Stimulated activated CD4-positive, alpha-beta T cell treated with anti-CD3 and anti-CD28 coated beads, Interleukin-2, amount 100 ng/mL, for 4 hours (primary cell): ENCODE measurements at places on chromosomes 2 and 18.

GRCh38 chr2:197803033-197803444 lies 1.4 kb upstream of the PLCL1 start:
- DNase-seq, result no peak

DNA sequence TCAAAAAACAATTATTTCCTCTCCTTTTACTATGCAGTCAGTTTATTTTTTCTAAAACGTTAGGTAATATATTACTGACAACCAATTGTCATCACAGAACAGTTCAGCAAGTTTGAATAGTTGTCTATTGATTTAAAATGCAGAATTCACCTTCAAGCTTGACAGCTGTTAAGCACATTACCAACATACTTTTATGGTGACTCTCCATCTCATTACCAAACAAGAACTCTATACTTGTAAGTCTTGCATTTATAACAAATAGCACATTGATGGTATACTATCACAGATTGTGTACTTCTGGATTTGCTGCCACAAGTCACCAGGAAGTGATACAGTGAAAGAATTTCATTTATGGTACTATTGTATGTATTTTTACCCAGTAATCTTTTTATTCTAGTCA lies 99.4 kb upstream of the PPP1CB start:
- DNase-seq, result no peak

- DNase-seq, result no peak
These were observed 2.3 kb upstream of the GTF3C3 start for GRCh38 chr2:196801674-196802261.

DNA sequence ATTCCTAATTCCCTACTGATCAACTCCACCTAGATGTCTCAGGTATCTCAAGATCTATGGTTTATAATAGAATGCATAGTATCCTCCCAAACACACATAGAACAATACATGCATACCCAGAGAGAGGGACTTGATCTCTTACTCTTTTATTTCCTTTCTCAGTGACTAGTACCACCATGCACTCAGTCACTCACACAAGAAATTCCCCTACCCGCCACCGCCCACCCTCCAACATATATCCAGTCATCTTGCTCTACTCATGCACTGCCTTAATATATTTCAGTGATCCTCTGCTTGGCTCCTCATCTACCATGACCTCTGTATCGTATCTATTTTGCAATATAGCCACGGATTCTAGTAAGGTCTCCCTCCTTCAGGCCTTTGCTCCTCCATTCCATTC lies 996.9 kb downstream of the LRP1B start:
- no peak for DNase-seq

GRCh38 chr2:26421961-26422360 lies 20.2 kb downstream of the DRC1 start:
- no peak for DNase-seq

- no peak for DNase-seq
These were observed 28.7 kb downstream of the LBH start for GRCh38 chr2:30259827-30260679.

GRCh38 chr2:27494944-27495554 lies at the start of gene FNDC4:
Gene FNDC4, minus strand, starts transcription at chr2:27495200. Its CDS starts 521 bp downstream, at chr2:27494679.
- no peak for DNase-seq

GRCh38 chr2:215773728-215774127 lies 239.6 kb downstream of the MREG start:
- no peak for DNase-seq

- DNase-seq, result peak; percentile 42
These were observed 3.1 kb downstream of the BCL11A start for GRCh38 chr2:60550178-60550983.

GRCh38 chr2:236954641-236955040 lies 131.0 kb upstream of the COPS8 start:
- no peak for DNase-seq

DNA sequence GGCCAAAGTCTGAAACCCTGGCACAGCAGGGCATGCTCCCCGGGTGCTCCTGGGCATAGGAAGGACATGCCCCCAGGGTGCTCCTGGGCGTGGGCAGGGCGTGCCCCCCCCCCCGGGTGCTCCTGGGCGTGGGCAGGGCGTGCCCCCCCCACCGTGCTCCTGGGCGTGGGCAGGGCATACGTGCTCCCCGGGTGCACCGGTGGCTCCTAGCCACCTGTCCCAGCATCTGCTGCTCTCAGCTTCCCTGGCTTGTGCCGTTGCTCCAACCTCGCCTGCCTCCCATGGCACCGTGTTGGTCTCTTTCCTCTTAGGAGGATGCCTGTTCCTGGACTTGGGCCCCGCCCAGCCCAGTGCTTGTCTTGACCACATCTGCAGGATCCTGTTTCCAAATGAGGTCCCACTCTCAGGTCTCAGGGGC lies 95.6 kb upstream of the CTDP1 start:
- no peak for DNase-seq

DNA sequence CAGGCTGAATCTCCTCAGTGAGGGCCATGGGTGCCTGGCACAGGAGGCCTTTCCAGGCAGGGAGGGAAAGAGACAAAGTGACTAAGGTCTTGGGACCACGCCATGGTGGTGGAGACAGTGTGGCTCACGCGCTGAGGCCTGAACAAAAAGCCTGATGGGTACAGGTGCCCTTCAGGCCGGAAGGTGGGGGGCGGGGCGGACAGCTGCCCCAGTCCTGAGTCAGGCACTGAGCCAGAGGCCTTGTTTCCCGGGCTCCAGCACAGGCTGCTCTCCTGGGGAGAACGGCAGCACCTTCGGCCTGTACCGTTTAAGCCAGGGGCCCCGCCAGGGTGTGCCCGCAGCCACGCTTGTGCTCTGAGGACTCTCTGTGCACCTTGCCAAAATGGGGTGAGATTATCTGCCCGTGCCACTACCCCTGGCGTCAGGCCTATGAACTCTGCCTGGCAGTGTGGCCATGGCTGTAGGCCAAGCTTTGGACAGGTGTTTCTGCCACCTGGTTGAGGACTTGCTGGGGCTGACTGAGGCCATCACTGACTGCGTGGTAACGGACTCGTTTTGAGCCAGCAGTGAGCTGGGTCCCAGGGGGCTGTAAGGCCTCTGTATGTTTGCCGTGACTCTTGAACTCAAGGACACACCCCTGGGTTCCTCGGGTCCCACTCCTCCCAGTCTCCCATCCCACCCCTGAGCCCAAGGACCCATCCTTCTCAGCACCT lies 31.7 kb upstream of the DNMT3A start:
- no peak for DNase-seq

- DNase-seq, result no peak
These were observed 21.7 kb downstream of the NR4A2 start for GRCh38 chr2:156310773-156311172.

DNA sequence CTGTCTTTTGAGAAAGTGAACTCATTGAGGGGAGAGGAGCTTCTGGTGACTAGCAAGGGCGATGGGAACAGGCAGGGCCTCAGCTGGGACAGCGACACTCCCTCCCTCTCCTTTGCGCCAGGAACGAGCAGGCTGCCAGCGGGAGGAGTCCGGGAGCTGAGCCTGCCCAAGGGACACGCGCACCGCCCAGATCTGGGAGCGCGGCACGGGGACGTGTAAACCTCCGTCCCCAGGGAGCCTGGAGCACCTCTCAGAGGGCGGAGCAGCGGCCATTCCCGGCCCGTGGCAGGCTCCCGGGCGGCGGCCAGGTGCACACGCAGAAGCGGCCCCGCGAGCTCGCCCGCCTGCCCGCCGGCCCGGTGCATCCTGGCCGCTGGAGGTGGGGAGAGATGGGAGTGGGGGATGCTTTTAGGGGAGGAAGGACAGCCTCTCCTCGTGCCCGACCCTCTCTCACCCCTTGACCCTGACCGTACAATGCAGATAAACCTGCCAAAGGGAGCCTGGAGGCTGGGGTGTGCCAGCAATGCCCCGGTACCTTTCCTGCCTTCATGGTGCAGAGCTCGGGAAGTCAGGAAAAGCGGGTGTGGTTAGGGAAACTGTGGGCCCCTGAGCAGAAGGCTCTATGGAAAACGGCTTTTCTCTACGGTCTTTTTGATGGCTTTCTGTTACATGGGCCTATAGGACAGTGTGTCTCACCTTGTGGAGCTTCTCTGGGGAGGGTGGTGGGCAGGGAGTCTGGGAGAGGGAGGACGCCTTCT lies 2.2 kb downstream of the AQP4 start:
- no peak for DNase-seq

- DNase-seq, result no peak
These were observed 85.3 kb downstream of the ZNF407 start for GRCh38 chr18:74682991-74683297.

GRCh38 chr18:45774065-45774521 lies 50.1 kb downstream of the SLC14A1 start:
- DNase-seq, result no peak

DNA sequence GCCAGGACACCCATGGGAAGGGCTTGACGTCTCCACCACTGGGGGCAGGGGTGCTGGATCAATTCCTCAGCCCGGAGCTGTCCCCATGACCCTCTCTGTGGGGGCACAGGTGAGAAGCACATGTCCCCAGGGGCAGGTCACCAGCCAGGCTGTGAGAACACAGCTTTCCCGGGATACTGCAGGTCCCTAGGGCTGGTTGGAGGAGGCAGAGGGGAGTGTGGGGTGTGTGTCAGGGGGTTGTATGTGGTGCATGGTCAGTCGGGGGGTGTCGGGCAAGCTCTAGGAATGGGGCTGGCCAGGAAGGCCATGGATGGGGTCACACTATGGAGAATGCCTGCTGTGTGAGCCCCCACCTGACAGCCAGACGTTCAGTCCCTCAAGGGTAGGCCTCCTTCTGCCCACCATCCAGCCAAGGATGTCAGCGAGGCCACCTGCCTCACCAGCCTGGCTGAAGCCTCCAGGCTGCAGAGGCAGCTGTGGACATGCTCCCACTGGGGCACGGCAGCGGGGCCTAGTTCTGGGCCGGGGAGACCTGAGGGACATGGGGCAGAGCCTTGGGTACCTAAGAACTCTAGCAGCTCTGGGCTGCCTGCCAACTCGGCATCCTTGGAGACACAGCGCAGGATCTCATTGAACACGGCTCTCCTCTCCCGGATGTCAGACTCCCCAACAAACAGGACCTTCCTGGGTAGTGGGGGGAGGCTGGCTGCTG lies 10.3 kb downstream of the HS1BP3 start:
- DNase-seq, result no peak

GRCh38 chr2:112793449-112793978 lies 9.2 kb upstream of the IL1A start:
- no peak for DNase-seq

- DNase-seq, result peak; percentile 6
These were observed 640 bp downstream of the ROCK2 start for GRCh38 chr2:11343650-11344341.

DNA sequence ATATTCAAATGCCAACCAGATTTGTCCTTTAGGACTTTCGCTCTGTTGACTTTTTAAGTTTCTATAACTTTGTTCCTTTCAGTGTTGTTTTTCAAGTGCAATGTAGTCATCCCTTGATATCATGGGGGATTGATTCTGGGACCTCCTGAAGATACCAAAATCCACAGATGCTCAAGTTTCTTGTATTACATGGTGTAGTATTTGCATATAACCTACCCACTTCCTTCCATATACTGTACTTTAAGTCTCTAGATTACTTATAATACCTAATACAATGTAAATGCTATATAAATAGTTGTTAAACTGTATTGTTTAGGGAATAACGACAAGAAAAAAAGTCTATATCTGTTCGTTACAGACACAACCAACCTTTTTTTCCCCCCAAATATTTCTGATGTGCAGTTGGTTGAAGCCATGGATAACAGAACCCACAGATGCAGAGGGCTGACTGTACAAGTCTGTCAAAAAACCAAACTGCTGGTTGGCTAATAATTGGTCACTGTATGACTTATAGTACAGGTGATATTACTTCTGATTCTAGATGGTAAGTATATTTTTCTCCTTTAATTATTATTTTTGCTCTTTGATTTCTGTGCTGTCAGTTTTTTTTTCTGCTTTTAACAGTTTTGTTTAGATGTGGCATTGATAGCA lies 201.7 kb upstream of the STON1 start:
- no peak for DNase-seq

- no peak for DNase-seq
These were observed 116.6 kb upstream of the PELI1 start for GRCh38 chr2:64260817-64261216.

GRCh38 chr2:20642055-20642971 lies 8.6 kb downstream of the HS1BP3 start:
- peak; percentile 50 for DNase-seq

GRCh38 chr2:159262904-159263303 lies 23.6 kb downstream of the WDSUB1 start:
- DNase-seq, result no peak

DNA sequence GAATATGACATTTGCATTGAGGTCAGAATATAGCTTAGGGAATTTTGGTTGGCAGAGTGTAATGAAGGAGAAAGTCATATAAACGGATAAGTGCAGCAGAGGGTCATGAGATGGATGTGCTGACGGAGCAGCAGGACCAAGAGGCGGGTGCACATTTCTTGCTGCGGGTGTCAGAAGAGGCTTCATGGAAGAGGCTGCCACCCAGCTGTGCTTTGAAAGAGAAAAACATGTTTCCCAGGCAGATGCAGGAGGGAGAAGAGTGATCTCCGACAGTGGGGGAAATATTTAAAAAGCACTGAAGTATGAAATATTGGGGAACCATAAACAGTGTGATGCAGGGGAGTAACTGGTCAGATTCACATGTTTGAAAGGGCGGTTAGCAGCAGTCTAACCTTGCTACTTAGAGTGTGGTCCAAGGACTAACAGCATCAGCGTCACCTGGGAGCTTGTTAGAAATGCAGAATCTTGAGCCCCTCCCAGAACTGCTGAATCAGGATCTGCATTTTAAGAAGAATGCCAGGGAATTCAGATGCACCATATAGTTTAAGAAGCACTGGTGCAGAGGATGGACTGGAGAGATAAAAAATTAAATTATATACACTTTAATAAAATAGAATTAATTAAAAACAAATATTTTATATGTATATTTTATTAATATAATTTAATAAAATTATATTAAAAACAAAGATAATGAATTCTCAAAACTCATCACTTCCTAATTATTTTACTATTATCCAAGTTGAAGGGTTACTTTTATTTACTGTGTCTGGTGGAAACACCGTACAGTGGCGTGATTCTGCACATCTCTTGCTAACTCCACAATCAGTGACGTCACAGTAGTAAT lies 36.1 kb upstream of the SCYGR1 start:
- DNase-seq, result no peak

DNA sequence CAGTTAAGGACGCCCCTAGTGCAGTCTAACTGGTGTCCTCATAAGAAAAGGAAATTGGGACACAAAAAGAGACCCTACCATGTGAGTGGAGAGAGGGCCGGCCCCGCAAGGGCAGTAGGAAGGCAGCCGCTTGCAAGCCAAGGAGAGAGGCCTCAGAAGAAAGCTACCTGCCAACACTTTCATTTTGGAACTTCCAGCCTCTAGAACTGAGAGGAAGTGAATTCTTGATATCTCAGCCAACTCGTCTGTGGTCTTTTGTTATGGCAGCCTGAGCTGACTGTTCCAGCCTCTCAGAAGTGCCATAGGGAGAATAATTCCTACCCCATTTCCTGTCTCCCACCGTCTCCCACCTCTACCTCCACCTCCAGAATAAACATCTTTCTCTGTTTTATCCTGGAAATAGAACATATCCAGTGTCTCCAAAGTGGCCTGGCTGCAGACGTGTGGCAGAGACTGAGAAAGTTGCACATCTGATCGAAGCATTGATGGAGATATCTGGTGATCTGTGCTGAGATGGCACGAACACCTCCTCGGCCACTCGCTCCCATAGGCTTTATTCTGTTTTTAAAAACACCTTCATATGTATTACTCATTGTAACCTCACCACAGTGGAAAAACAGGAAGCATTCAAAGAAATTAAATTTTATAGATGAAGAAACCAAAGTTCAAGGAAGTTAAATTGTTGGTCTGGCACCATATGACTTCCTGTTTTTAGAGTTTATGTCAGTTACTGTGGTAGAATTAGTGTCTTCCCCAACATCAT lies 39.5 kb upstream of the MARCO start:
- DNase-seq, result no peak
